ENCODE measurements at places on chromosomes 7 and 10.

DNA sequence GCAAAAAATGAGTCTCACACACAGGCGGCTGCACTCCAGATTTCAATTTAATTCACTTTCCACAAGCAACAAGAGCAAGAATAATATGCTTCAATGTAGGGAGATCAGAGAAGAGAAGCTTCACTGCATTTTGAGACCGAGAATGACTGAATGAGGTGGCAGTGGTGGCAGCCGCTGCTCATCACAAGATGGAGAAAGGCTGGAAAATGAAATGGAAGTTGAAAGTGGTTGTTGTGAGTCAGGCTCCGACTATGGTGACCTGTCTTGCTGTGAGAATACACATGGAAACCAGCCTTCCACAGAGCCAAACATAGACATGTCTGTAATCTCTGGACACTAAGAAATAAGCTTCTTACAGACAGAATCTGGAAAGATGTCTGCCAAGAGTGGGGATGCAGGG lies 499.6 kb upstream of the LRRN3 start:
- no peak for DNase-seq

DNA sequence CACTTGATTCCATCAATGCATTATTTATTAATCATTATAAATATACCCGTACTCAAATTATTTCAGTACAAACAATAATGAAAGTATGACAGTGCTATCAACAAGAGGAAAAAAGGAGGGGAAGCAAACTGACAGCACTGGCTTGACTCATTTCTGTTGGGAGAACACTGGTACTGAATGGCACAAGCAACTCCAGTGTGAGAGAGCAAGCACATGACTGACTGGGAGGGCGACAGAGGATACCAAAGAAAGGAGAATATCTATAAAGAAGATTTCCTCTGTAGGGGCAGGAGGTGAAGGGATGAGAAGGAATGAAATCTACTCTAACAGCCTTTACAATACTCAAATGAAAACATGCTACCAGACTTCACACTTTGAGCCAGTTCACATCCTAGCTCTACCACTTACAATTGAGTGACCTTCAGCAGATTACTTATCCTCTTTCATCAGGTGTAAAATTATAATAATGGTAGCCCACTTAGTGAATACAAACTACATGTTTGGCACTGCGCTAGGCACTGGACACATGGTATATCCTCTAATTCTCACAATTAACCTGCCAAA lies 1.5 kb downstream of the USP54 start:
- DNase-seq: peak; percentile 89

DNA sequence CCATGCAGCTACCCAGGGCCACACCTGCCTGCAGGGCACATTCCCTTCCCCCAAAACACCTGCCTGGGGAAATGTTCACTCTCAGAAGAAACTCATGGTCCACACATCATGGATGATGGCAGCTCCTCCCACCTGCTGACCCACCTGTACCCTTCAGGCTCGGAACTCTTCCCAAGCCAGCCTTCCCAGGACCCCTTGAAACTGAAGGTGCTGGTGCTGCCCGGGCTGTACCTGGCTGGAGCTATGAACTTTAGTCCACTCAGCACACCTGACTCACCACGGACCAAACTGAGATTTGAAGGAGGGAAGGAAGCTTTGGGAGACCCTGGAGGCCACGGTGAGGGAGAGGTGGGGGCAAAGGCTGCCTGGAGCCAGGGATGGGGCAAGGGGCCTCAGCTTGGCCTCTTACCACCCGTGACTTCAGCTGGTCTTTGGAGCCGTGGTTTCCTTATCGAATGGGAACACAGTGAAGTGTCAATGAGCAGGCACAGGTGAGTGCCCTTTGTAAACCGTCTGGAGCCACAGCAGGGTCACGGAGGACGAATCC lies 30.1 kb upstream of the INPP5A start:
- no peak for DNase-seq

GRCh38 chr10:86753638-86754434 lies 2.6 kb upstream of the BMPR1A start:
- DNase-seq: no peak

DNA sequence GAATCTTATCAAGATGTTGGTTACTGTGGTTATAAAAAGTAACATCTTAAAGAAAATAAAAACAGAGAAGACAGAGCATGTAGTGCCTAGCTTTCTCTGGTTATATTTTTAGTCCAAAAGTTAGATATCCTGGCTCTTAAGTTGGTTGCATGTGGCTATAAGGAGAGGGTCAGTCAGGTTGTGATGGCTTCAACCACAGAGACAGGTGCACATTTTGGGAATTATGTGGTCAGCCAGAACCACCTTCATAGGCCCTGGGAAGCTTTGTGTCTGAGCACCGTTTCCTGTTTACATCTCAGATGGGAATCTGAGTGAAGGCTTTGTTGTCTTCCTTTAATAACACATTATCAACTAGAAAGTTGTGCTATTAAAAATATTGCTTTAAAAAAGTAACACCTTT lies 265.1 kb upstream of the IGFBP3 start:
- DNase-seq: no peak

- DNase-seq: no peak
Measured at GRCh38 chr10:31949266-31949665, 20.6 kb upstream of the ARHGAP12 start.

GRCh38 chr10:24703700-24704099 lies 20.0 kb downstream of the ARHGAP21 start:
- no peak for DNase-seq

- no peak for DNase-seq
Measured at GRCh38 chr7:116041615-116042014, 11.1 kb upstream of the TFEC start.

- DNase-seq: peak; percentile 99
Measured at GRCh38 chr10:8365935-8366911, 311.7 kb downstream of the GATA3 start.

- DNase-seq: no peak
Measured at GRCh38 chr7:122200888-122201287, 56.8 kb upstream of the AASS start.

GRCh38 chr7:151968357-151968756 lies 12.1 kb downstream of the GALNTL5 start:
- DNase-seq: no peak

GRCh38 chr7:104878577-104878976 lies 135.4 kb upstream of the KMT2E start:
- no peak for DNase-seq

DNA sequence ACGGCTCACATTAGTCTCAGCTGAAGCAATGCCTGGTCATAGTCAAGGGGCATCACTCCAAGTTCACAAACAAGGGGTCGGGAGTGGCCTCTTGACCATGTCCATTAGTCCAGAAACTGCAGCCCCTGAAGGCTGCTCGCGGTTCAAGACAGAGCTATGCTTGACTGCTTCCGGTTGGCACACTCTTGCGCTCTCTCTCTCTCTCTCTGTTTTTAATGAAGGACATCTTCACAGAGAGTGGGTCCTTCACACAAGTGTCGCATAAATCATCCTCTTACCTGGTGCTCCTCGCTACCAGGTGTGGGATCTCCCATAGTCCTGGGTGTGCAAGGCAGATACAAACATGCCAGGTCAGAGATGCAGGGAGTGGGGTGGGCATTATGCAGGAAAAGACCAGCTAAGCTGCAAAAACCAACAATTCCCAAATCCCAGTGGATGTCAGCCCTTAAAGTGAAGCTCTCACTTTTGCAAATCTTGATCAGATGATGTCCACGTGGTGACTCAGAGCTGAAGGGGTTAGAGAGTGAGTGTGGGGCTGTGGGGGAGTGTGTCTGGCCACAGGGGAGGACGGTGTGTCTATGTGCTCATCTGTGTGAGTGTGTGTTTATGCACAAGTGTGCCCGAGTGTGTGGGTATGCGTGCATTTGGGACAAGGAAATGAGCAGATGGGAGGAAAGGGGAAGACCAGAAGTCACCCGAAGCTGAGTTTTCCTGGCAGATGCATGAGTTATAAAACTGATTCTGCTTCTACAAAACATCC lies 83.7 kb upstream of the PPP2R2D start:
- no peak for DNase-seq

GRCh38 chr7:42605406-42606192 lies 306.3 kb downstream of the C7orf25 start:
- peak; percentile 17 for DNase-seq

All from NCI-H226 (cell line).